GM23338 (cell line): ENCODE measurements at places on chromosomes 7 and 10. TPM values are rescaled to one million over a fixed set of nuclear protein-coding genes. Genes with fewer than 3 reads are reported as not detected.

GRCh38 chr10:52447931-52448353, 133.9 kb downstream of the DKK1 start:
- DNase-seq = no peak
- H3K4me3 ChIP-seq = no peak overlapping the region
- H3K36me3 ChIP-seq = no peaks in the 10 kb centered on the region
- peaks cover 24% of the 10 kb centered on the region for H3K4me1 ChIP-seq

DNA sequence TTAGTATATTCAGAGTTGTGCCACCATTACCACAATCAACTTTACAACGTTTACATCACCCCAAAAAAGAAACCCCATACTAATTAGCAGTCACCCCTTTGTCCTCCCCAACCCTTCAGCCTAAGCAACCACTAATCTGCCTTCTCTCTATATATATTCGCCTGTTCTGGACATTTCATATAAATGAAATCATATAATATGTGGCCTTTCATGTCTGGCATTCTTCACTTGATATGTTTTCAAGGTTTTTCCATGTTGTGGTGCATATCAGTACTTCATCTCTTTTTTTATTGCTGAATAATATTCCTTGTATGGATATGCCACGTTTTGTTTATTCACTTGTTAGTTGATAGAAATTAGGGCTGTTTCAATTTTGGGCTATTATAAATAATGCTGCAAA, 70.4 kb downstream of the AASS start:
- peaks cover 22% of the 10 kb centered on the region for H3K4me1 ChIP-seq
- H3K4me3 ChIP-seq = no peak overlapping the region
- no peaks in the 10 kb centered on the region for H3K27me3 ChIP-seq
- DNase-seq = no peak
- no peak overlapping the region for H3K27ac ChIP-seq

GRCh38 chr10:68163735-68164134, 54.4 kb downstream of the MYPN start:
- H3K27me3 ChIP-seq = no peaks in the 10 kb centered on the region
- H3K27ac ChIP-seq = no peak overlapping the region

GRCh38 chr10:75367021-75367487, 34.5 kb downstream of the ZNF503 start:
- no peaks in the 10 kb centered on the region for H3K27me3 ChIP-seq
- H3K27ac ChIP-seq = no peak overlapping the region
- no peak for DNase-seq
- H3K4me1 ChIP-seq = no peaks in the 10 kb centered on the region

DNA sequence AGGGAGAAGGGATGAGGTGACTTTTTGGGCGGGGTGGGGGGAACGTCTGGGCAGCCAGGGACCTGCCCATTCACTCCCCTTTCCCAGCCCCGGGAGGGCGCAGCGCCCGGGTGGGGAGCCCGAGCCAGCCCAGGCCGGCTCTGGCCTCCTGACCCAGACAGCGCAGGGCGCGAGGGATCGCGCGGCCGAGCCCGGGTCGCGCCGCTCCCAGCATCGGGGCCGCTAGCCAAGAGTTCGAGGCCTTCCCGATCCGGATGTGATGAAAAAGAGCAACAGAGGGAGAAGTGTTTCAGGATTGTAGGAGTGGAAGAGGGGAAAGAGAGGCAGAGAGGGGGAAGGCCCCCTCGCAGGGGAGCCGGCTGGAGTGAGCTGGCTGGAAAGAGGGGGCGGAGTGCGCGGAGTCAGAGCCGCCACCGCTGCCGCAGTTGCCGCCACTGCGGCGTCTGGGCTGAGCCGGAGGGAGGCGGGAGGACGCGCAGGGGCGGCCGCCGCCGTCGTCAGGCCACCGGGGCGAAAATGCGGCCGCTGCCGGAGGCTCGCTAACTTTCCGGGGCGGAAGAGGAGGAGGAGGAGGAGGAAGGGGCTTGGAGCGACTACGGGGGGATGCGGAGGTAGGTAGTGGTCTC, at the start of gene MDFIC:
Gene MDFIC (plus strand): TSS at position 69 of the 626 bp plus-strand sequence. CDS start 940 bp downstream, outside the sequence.
- no peak within 1 kb of the TSS for H3K27ac ChIP-seq
- H3K4me1 ChIP-seq = peaks cover 16% of the 10 kb centered on the region
- peak; percentile 59 for DNase-seq
- H3K36me3 ChIP-seq = no peaks in the 10 kb centered on the region
- H3K4me3 ChIP-seq = peak within 1 kb of the TSS; percentile 81

GRCh38 chr10:88159127-88159829, 295.9 kb downstream of the PTEN start:
- no peak for DNase-seq
- H3K36me3 ChIP-seq = no peaks in the 10 kb centered on the region
- no peak overlapping the region for H3K27ac ChIP-seq
- no peaks in the 10 kb centered on the region for H3K4me1 ChIP-seq
- no peak overlapping the region for H3K4me3 ChIP-seq

DNA sequence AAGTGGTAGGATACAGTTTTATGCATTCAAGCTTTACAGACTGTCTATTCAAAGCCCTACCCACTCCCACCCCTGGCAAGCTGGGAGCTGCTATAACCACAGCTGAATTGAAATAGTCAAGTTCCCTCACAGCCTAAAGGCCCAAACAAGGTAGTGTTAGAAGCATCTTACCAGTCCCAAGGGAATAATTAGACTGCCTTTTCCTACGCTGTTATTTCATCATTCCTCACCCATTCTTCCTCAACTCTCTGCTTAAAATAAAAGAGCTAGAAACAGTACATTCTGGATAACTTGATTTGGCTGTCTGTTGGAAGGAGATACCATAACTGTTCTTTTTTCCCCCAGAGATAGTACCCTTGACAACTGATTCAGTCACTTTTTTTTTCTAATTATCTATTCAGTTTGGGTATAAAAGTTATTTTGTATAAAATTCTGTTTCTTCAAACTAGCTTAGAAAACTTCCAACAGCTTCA, 54.0 kb downstream of the RAPGEF5 start:
- H3K27ac ChIP-seq = no peak overlapping the region
- no peak for DNase-seq
- peaks cover 16% of the 10 kb centered on the region; the same call in 1 of the 2 replicates for H3K36me3 ChIP-seq
- no peaks in the 10 kb centered on the region for H3K27me3 ChIP-seq

GRCh38 chr7:6385909-6386560, 61.7 kb downstream of the DAGLB start:
- DNase-seq = no peak
- no peaks in the 10 kb centered on the region for H3K27me3 ChIP-seq
- H3K4me1 ChIP-seq = peaks cover 50% of the 10 kb centered on the region
- H3K36me3 ChIP-seq = peaks cover 23% of the 10 kb centered on the region; the same call in 1 of the 2 replicates
- no peak overlapping the region for H3K4me3 ChIP-seq
- 0 out of 2 replicates have a peak overlapping the region, but pooled peaks have one; percentile 26 for H3K27ac ChIP-seq

DNA sequence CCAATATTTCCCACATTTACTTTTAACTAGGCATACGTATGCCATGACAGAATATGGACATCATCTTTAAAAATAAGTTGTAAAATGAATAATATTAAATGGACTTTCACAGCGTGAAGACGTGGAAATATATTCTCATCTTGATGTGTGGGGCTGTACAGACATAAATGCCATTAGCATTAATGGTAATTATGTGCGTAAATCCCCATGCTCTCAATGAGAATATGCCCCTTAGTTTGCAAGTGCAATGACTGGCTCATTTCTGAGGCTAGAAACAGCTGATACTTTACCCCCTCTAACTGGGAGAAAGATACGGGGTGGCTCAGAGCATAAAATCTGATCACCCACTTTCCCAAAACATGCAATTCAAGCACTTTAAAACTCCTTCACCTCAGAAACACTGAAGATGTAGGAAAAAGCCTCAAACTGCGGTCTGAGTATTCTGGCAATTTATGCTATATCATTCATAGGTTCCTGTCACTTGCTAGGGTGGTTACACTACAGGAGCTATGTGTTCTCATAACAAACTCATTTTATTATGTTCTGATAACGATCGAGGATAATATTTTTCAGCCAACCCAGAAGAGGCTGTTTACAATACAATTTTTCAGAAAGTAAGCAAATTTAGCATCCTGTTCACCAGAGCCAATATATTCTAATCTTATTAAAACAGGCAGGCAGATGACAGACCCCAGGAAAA, 211.8 kb downstream of the SKAP2 start:
- H3K27me3 ChIP-seq = no peaks in the 10 kb centered on the region
- no peaks in the 10 kb centered on the region for H3K36me3 ChIP-seq
- H3K4me1 ChIP-seq = peaks cover 51% of the 10 kb centered on the region
- no peak overlapping the region for H3K4me3 ChIP-seq

GRCh38 chr10:124935946-124936345, 6.0 kb upstream of the ZRANB1 start:
- H3K27me3 ChIP-seq = no peaks in the 10 kb centered on the region
- no peak overlapping the region for H3K4me3 ChIP-seq
- H3K36me3 ChIP-seq = no peaks in the 10 kb centered on the region
- 0 out of 2 replicates have a peak, but pooled peaks cover 6% of the 10 kb centered on the region for H3K4me1 ChIP-seq
- H3K27ac ChIP-seq = no peak overlapping the region

- no peak overlapping the region for H3K4me3 ChIP-seq
- no peaks in the 10 kb centered on the region for H3K4me1 ChIP-seq
- H3K27ac ChIP-seq = no peak overlapping the region
- no peaks in the 10 kb centered on the region for H3K27me3 ChIP-seq
Measured at GRCh38 chr7:96495751-96496216, 173.9 kb upstream of the SLC25A13 start.

DNA sequence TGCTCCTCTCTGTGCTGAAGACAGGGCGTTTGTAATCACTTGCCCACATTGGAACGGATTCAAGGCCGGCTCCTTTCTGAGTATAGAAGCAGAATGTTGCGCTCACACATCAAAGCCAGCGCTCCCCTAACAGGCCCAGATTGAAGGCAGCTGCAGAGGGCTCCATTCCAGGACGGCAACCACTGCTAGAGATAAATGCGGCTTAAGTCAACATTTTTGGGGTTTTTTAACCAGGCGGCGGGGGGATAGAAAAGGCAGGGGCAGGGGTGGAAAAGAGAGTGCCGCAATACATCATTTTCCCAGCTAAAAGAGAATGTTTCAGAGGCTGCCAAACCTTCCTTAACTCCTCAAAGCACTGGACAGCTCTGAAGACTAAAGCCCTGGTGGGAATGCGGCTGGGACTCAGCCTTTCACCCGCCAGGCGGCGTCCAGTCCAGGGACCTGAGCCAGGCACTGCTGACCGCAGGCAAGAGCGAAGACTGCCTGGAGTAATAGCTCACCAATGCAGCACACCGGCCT, 189.6 kb downstream of the TNS3 start:
- H3K27ac ChIP-seq = no peak overlapping the region
- H3K4me3 ChIP-seq = no peak overlapping the region
- no peaks in the 10 kb centered on the region for H3K4me1 ChIP-seq
- H3K36me3 ChIP-seq = no peaks in the 10 kb centered on the region
- no peaks in the 10 kb centered on the region for H3K27me3 ChIP-seq

DNA sequence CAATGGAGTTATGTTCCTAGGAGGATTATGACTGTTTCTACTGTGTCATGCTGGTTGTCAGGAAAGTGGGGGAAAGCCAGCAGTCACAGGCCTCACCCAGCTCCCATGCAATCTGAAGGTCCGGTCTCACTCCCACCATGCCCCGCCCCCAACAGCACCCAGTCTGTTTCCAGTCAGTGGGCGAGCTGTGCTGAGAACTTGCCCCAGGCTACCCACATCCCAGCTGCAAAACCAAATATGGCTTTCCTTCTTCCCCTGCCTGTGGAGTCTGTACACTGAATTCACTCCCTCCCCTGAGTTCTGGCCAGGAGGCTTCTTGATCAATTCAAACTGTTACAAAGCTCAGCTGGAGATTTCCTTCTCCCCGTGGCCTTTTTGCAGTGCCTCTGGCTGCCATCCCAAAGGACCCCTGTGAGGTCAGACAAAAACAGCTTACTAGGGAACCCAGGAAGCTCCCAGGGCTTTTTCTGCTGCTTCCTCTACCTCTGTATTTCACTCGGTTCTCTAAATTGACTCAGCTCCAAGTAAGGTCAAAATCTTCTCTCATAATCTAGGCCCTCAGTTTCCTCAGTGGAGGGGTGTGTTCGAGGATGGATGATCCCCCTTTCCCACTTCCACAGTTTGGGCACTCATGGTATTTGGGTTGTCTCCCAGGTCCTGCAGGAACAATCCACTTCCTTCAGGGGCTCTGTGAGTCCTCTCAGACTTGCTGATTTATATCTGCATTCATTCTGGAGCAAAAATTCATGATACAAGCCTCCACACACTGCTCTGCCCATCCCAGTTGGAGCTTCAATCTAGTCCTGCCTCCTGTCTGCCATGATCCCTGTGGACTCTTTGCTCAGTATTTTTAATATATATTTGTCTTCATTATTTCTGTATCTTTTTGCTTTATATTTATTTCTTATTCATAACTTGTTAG, 205.5 kb downstream of the SEMA3D start:
- H3K27me3 ChIP-seq = no peaks in the 10 kb centered on the region
- no peak for DNase-seq
- no peak overlapping the region for H3K27ac ChIP-seq
- H3K4me1 ChIP-seq = no peaks in the 10 kb centered on the region
- no peaks in the 10 kb centered on the region for H3K36me3 ChIP-seq

DNA sequence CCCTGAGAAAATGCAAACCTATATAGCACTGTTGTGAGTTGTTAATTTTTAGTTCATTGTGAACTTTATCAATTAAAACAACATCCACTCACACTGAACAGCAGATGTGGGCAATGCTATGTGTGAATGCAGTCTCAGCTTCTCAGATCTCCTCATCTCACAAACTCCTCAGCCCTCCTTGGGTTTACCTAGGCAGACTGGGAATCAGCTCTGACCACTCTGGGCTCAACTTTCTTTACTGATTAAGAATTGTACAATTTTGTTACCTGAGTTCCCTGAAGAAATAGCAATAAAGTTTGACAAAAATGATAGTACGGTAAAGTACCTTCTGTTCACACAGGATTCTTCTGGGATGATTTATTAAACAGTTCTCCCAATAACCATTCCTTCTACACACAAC, 124.0 kb downstream of the SRPK2 start:
- DNase-seq = no peak
- H3K36me3 ChIP-seq = no peaks in the 10 kb centered on the region; the same call in 1 of the 2 replicates
- no peak overlapping the region for H3K4me3 ChIP-seq
- no peak overlapping the region for H3K27ac ChIP-seq

DNA sequence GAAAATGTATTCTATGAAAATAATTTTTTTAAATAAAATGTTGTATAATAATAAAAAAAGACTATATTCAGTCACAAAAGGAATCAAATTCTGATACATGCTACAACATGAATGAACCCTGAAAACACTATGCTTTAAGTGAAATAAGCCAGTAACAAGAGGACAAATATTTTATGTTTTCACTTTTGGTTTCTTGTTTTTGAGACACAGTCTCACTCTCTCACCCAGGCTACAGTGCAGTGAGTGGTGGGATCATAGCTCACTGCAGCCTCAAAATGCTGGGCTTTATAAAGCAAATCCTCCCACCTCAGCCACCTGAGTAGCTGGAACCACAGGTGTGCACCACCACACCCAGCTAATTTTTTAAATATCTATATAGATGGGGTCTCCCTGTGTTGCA, 64.2 kb downstream of the CNOT4 start:
- no peak overlapping the region for H3K27ac ChIP-seq
- no peak overlapping the region for H3K4me3 ChIP-seq
- DNase-seq = no peak
- H3K27me3 ChIP-seq = no peaks in the 10 kb centered on the region

Gene FAM53B
- polyA plus RNA-seq = 3.0 and 3.5 TPM in 2 replicates

Gene PON3
- polyA plus RNA-seq = 1.4 and 1.6 TPM in 2 replicates

Gene PIP
- polyA plus RNA-seq = not detected in 2 replicates

Gene OR6B1
- polyA plus RNA-seq = not detected in 2 replicates

Gene PNLIPRP2
- polyA plus RNA-seq = 0.19 and 0.24 TPM in 2 replicates

Gene OR2A12
- polyA plus RNA-seq = not detected in 2 replicates

Gene AZGP1
- polyA plus RNA-seq = 1.3 TPM in 1 of 2 replicates, not detected in the other

Gene C10orf105
- 0.15 and 0.19 TPM in 2 replicates for polyA plus RNA-seq

Gene CALHM3
- polyA plus RNA-seq = 0.19 TPM in 1 of 2 replicates, not detected in the other

Gene OPN4
- not detected in 2 replicates for polyA plus RNA-seq

Gene NOS3
- 2.6 and 3.1 TPM in 2 replicates for polyA plus RNA-seq

Gene ERVW-1
- polyA plus RNA-seq = not detected in 2 replicates
